ENCODE measurements at places on chromosomes 1 and 21.

GRCh38 chr1:86798608-86799291 is 94.4 kb downstream of the SH3GLB1 start:
- DNase-seq, result no peak

GRCh38 chr1:109626682-109627408 is 7.2 kb downstream of the AMPD2 start:
- no peak for DNase-seq

- DNase-seq, result no peak
Measured at GRCh38 chr1:230463760-230464159, 37.6 kb upstream of the PGBD5 start.

DNA sequence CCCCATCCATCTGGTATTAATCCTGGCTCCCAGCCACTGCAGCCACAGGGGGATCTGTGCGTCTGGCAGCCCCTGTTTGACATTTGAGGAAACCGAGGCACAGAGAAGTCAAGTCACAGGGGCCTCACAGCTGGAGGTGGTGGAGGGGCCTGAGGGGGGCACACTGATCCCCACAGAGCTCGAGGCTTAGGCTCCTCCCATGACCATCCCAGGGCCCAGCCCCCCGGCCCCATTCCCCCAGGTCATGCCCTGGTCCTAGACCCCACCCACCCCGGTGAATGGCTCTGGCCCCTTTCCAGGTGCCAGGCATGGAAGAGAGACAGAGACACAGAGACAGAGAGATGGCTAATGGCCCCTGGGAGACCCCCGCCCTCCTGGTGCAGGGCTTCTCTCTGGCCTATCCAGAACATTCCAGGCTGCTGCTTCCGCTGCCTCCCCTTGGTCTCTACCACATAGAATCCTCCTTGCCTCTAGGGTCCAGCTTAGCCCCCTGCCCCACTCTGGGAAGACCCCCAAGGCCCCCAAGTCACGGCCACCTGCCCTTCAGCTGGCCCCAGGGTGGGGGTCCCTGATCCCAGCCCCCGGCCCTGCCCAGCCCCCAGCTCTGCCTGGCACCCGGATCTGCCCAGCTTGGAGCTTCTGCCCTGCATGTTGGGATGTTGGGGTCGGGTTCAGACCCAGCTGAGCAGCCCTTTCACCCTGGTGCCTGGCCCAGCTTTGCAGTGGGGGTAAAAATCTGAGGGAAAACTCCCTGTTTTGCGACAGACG is 29.2 kb upstream of the LRRC3 start:
- DNase-seq, result no peak

GRCh38 chr1:19676438-19676922 is 11.8 kb downstream of the HTR6 start:
- no peak for DNase-seq

DNA sequence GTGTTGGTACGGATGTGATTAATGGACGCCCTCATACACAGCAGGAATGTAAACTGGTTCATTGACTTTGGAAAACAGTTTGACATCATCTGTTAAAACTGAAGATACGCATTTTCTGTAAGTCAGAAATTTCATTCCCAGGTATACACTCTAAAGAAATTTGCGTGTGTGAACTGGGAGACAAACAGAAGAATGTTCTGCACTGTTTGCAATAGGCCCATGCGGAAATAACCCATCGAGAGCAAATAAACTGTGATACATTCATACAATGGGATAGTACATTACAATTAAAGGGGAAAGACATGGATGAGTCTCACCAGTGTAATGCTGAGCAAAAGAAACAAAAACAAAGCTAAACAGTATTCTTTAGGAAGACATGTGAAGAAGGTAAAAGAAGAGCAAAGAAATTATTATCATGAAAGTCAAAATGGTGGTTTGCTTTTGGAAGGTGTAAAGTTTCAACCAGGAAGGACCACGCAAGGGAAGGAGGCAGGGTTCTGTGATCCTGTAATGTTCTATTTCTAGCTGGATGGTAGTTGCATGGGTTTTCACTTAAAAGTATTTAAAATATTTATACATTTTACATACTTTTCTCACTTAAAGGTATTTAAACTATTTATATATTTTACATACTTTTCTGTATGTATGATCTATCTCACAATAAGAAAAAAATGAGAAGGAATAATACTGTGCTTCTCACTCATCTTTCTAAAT is 30.3 kb downstream of the INTS7 start:
- DNase-seq, result no peak

GRCh38 chr1:224217655-224218623 is 34.9 kb downstream of the DEGS1 start:
- no peak for DNase-seq

- peak; percentile 89 for DNase-seq
Measured at GRCh38 chr1:18100491-18101063, 7.0 kb upstream of the IGSF21 start.

DNA sequence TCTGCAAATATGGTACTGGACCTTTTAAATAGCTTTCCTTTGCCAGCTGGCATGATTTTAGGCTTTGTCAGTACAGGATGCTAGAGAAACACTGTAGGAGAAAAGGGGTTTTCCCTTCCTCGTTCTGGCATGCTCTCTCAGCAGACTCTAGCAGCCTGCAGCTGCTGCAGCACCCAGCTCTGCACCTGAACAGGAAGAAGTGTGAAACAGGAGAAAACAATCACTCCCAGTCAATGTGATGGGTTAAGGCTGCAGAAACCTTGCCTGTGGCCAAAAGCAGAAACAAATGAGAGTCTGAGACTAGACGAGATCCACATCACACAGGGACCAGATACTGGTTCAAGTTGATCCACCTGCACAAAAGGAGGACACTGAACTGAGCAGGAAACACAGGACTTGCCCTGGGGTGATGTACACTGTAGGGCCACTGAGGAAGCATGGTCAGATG is 21.2 kb downstream of the OVGP1 start:
- DNase-seq, result no peak

DNA sequence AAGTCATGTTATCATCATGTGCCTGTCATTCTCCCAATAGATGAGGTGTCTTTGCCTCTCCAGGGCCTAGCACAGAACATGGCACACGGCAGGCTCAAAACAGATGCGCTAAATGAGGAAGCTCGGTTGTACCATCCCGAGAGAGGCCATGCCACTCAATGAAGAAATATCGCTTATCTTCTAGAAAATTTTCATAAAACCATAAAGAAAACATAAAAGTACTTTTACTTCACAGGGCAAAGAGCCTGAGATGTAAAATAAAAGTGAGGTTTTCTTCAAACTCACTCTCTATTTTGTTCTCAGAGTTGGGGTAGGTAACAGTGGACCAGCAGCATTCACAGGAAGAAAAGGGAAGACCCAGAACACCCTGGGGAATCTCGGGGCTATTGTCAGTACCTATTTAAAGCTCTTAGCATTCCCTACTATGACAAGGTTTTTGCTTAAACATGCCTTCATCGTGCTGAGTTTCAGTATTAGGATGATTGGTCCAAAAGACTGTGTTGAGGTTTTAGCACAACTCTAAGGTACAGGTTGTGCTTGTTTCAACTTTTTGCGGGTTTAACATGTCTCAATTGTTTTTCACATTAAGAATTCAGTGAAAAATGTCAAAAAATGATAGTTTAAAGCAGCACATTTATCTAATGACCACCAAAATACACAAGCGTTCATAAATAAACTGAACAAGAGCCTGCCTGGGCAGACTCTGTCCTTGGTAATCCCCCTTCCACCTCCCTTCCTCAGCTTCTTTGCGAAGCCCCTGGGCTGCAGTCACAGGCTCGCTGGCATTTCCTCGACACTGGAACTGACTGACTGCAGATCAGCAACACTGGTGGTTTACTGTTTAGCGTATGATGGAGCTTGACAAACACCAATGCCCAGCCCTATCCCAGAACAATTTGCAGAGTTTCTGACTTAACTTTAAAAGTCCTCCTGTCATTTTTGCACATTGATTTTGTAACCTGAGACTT is 55.6 kb downstream of the COQ8A start:
- DNase-seq, result peak; percentile 75

GRCh38 chr1:231420959-231421545 is 1.0 kb downstream of the EGLN1 start:
- DNase-seq, result peak; percentile 65

- DNase-seq, result no peak
Measured at GRCh38 chr1:98903726-98904125, 100.9 kb downstream of the PLPPR5 start.

DNA sequence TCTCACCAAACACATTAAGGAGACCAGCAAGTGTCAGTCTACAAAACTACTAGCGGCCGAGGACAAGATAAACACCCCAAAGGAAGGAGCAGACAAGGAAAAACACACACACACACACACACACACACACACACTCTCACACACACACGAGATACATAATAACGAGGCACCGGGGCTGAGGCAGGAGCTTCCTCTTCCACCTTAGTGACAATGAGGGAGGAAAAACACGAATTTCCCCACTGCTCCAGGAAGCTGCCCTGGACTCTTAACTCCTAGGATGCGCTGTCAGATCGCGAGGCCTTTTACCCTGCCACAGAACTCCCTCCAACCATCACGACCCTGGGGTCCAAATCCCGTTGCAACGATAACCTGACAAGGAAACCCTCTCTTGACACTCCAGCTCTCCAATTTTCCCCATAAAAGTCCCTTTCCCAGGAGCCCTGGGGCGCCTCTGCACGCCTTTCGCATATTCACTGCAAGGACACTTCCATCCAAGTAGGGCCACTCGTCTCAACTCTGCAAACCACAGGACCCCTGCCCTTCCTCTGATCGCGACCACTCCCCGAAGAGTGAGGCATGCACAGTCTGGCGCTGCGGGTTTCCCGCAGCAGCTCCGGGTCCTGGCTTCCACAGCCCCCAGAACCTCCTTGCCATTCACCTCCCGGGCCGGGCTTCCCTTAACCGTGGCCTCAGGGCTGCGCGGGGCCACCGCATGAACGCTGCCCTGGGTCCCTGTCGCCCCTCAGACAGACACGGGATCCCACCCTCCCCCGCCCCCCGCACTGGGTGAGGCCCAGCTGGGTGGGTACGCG is 581 bp downstream of the ETV3 start:
- peak; percentile 49 for DNase-seq

- DNase-seq, result no peak
Measured at GRCh38 chr21:29271927-29272333, 26.8 kb upstream of the BACH1 start.

DNA sequence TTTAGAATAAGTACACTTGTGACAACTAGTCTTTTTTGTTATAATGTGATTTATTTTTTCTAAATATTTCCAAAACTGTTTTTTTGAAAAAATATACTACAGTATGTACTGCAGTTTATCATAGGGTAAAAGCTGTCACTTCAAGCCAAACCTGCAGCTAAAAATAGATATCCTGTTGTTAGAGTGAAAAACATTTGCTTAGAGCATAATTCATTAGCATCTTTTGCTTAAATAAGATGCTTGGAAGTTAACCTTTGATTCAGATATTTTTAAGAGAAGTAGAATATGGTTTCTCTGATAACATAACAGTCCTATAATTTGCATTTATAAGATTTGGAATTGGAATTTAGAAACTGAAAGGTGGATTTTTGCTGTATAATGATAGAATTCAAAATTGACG is 21.5 kb downstream of the PRKACB start:
- DNase-seq, result no peak

GRCh38 chr1:25863486-25864262 is 4.4 kb upstream of the AUNIP start:
- DNase-seq, result no peak

GRCh38 chr1:84933011-84933611 is 40.1 kb upstream of the LPAR3 start:
- DNase-seq, result no peak

- peak; percentile 11 for DNase-seq
Measured at GRCh38 chr1:80171631-80172030, 1165.1 kb upstream of the ADGRL4 start.

DNA sequence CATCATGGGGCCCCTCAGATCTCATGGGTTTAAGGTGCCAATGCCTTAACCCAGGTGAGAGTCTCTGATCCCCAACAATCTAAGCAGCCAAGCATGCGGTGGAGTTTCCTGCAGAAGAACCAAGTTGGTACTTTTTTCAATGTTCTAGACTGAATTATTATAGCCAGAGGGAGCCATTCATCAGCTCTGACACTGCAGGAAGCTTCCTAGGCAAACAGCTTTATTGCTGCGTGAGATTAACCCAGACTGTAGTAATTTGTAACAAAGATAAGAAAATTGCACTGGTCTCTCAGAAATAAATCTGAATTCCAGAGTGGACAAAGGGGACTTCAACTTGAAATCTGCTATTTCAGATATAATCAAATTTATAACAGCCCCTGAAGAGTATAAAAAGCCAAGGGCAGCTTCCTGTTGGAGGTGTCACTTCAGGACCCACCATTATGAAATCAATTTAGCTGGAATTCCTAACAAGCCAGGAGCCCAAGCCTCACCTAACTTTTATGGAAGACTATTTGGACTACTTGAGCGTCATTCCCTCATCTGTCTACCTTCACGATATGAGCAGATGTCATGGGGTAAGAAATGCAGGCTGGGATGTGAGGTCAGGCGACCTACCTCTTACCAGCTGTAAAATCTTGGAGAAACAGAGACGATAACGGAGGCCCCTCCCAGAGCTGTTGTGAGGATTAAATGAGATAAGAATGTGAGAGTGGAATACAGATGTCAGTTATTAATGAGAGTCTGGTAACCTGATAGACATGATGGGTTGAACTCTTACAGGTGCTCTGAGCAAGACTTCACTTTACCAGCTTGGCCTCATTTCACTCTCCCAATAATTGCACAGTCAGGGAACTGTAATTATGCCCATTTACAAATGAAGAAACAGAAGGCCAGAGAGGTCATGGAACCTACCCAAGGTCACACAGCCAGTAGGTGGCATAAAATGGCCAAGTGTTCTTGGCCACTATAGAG is 135.1 kb downstream of the RRAGC start:
- peak; percentile 10 for DNase-seq

GRCh38 chr1:224623310-224623714 is 7.2 kb downstream of the CNIH3 start:
- DNase-seq, result no peak

GRCh38 chr1:117237726-117238381 is 27.1 kb upstream of the VTCN1 start:
- DNase-seq, result no peak

DNA sequence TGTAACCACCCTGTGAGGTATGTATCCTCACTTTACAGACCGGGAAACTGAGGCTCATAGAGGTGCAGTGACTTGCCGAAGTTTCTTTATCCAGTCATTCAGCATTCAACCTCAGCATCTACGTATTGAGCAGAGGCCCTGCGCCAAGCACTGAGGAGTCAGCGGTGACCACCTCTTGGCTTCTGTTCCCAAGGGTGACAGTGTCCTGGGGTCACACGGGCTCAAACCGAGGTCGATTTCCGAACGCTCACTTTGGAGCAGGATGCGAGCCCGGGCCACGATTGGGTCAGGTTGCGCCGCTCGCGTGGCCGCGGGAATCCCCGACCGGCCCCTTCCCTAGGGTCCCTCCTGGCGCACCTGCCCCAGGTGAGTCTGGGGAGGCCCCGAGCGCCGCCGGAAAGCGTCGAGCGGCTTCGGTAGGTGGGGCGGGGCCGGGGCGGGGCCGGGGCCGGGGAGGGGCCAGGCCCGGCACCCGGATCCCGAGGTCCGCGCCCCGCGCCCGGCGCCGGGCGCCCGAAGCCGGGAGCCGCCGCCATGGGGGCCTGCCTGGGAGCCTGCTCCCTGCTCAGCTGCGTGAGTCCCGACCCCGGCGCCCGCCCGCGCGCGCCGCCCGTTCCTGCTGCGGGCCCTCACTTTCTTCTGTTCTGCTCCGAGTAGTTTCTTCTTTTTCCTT is at the start of gene SERINC2:
TSS of gene SERINC2 (plus strand) at position 482 of the 673 bp plus-strand sequence. CDS start at position 535, 53 bp downstream.
- peak; percentile 28 for DNase-seq

- no peak for DNase-seq
Measured at GRCh38 chr1:27878039-27878438, 5.7 kb downstream of the THEMIS2 start.
